IgD-negative memory B cell (primary cell): ENCODE measurements at places on chromosomes 12 and 14. TPM values are rescaled to one million over a fixed set of nuclear protein-coding genes. Genes with fewer than 3 reads are reported as not detected.

The GALNT16 gene
- not detected for polyA plus RNA-seq

The CHMP4A gene
- polyA plus RNA-seq = 170 TPM

The ANKS1B gene
- polyA plus RNA-seq = not detected

The KLRF1 gene
- 3.0 TPM for polyA plus RNA-seq

The CEP170B gene
- polyA plus RNA-seq = not detected
